ENCODE measurements at places on chromosomes 5 and 9.

- no peak for DNase-seq
These were observed 81.1 kb downstream of the EGFLAM start for GRCh38 chr5:38339446-38339845.

- DNase-seq: peak; percentile 64
These were observed 116.1 kb upstream of the ACTBL2 start for GRCh38 chr5:57598756-57599155.

DNA sequence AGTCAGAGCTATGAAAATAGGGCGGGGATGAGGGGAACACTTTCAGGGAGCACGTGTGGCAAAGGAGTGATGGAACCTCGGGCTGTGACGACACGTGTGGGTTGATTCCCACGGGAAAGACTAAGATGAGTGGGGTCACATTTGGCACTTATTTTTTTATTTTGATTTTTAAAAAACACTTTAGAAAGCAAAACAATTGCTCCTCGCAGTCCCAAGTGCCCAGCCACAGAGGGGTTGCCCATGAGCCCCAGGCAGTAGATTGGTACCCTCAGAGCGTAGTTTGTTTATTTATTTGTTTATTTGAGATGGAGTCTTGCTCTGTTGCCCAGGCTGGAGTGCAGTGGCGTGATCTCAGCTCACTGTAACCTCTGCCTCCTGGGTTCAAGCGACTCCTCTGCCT lies 69.7 kb downstream of the WNK2 start:
- no peak for DNase-seq

DNA sequence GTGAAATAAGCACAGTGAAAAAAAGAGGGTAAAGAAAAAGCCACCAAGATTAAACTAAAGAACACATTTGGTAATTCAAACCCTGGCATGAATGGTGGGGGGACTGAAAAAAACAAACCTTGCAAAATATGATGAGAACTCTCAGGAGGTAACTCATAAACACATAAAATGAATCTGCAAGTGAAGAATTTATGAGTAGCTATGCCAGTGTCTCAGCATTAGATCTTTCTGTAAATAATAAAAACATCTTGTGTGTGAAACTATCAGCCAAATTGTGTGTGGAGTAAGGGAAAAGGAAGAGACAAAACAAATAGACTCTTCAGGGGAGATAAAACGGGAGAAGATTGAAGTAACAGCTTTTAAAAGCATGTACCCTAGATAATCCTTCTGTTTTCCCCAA lies 129.6 kb upstream of the SPEF2 start:
- DNase-seq: no peak

All from AG08395 (cell line).